ENCODE measurements at places on chromosomes 7 and 10.

DNA sequence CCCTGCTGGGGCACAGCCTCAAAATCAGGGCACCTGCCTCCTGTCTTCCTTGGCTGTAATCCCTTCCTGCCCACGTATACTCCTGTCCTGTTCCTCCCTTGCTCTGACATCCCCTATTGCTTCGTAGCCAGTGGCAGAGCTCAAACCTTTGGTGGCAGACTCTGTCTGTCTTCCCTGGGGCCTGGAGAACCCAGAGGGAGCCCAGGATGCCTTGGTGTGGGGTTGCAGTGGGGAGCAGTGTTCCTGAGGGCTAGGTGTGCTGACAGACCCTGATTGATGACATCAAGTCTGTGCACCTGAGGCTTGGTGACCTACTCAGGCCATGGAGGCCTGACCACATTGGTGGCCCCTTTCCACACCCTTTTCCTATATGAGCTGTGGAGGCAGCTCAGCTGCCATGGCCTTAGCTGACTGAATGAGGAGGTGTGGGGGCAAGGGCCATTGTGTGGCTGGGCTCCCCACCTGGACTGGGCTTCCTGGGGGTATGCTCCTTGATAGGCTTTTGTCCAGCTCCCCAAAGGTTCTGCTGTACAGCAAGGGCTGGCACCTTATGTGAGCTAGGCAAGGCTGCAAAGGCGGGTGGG is 5.4 kb upstream of the GCK start:
- no peak for DNase-seq

DNA sequence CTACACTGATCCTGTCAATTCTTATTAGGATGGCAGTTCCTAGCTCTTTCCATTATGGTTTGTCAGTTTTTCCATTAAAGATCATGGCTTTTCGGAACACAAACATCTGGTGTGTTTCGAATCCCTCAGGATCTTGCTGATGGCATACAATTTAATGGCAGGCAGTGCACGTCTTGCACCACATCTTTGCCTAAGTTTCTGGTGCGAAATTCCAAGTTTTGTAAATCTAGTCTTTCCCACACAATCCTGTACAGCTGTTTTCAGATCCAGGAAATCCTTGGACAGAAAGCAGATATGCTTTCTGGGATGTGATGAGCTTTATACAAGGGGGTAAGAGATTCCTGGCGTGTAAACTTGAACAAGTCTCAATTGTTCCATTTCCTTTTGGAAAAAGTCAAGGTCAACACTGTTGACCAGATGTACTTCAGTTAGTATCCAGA is 224.3 kb upstream of the PHYHIPL start:
- DNase-seq = peak; percentile 85

DNA sequence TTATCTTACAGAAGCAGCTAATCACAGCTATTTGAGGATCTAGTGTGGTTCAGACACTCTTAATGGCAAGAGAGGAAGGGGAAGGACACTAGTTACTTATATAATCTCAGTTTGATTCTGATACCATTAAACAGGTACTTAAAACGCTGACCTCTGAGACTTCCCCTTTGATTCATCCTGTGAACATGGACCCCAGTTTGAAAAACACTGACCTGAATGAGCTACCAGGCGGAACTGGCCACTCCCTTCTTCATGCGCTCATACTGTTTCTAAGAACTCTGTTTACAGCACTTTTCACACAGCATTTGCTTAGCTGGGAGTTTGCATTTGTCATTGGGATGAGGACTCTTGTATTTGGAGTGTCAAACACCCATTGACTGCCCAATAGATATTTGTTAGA is 45.7 kb downstream of the BEND7 start:
- no peak for DNase-seq

- no peak for DNase-seq
These were observed 8.8 kb upstream of the EPHB4 start for GRCh38 chr7:100835903-100836811.

- DNase-seq = no peak
These were observed 73.6 kb upstream of the PDZD8 start for GRCh38 chr10:117448802-117449201.

GRCh38 chr10:117449636-117450035 is 74.4 kb upstream of the PDZD8 start:
- no peak for DNase-seq

- DNase-seq = no peak
These were observed 114.0 kb upstream of the INSYN2A start for GRCh38 chr10:127310430-127310829.
